G401 (cell line): ENCODE measurements at places on chromosomes 5 and 9.
A peak's percentile ranks its signal among the peaks of the same experiment; 100 is the strongest.

- DNase-seq, result no peak
Measured at GRCh38 chr5:72436796-72437471, 70.3 kb downstream of the ZNF366 start.

- peak; percentile 87 for DNase-seq
Measured at GRCh38 chr5:1507457-1507856, 16.3 kb downstream of the LPCAT1 start.

GRCh38 chr5:61438298-61438970 lies 106.4 kb downstream of the ZSWIM6 start:
- DNase-seq, result no peak

DNA sequence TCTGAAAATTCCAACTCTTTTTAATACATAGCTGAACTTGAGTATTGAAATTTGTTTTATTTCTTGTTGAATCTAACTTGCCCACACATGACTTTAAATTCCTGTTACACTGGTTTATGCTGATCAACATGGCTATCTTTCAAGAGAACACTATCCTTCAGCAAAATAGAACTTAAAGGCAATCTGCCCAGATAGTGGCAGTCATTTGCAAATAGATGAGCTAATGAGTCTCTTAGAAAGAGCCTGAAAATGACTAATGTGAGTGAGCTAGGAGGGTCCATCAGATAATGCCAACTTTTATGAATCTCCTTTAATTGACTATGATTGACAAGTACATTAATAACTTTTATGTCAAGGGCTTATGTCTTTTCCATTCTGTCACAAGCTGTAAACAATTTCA lies 1360.8 kb upstream of the C9orf72 start:
- DNase-seq, result no peak

DNA sequence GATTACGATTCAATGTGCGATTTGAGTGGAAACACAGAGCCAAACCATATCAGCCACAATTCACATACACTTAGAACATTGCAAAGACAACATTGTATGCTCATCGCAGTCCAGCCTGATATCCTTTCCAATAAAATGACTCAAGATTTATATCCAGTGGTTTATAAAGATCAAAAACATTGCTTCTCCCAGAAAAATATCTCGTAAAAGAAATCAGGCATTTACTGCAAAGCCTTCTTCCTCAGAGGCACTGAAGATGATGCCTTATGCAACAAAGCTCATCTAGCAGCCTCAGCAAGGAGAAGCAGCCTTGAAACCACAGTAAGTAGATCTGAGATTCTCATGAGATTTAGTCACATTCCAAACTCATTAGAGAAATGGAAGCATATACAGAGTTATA lies 523.8 kb downstream of the ELAVL2 start:
- DNase-seq, result no peak

- no peak for DNase-seq
Measured at GRCh38 chr5:14193496-14193895, 50.4 kb downstream of the TRIO start.

- peak; percentile 24 for DNase-seq
Measured at GRCh38 chr9:91001146-91001611, 199.6 kb downstream of the SYK start.

DNA sequence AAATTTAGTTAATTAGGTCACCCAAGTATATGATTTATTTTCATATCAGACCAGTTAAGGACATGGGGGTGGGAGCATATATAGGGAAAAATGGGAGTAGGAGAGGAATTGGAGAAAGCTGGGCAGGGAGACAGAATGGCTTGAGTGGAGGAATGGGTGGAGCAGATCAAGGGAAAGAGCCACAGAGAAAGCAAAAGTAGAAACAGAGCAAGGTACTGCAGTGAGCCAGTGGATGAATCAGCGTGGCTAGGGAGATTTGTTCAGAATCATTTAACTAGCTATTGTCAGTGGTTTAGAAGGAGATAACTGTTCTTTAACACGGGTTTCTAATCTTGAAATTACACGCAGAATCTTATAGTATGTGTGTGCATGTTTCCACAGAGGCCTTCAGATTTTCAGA lies 37.4 kb downstream of the SNX24 start:
- no peak for DNase-seq

- no peak for DNase-seq
Measured at GRCh38 chr5:1933364-1934055, 50.8 kb upstream of the IRX4 start.

DNA sequence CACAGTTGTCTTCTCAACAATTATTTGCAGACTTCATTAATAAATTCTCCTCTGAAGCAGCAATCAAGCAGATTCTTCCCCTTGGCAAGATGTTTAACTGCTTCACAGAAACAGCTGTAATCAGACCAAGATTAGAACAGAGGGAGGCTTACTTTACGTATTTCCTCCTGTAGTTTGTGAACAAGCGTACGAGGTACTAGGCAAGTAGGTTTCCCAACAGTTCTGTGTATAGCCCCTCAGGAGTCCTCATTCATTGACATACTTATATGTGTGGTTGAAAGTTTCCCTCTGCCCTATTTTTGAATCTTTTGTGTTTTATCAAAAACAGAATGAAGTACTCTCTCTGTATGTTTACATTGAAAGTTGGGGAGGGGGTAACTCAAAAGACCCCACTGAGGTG lies 128.0 kb downstream of the SPATA31D1 start:
- no peak for DNase-seq

DNA sequence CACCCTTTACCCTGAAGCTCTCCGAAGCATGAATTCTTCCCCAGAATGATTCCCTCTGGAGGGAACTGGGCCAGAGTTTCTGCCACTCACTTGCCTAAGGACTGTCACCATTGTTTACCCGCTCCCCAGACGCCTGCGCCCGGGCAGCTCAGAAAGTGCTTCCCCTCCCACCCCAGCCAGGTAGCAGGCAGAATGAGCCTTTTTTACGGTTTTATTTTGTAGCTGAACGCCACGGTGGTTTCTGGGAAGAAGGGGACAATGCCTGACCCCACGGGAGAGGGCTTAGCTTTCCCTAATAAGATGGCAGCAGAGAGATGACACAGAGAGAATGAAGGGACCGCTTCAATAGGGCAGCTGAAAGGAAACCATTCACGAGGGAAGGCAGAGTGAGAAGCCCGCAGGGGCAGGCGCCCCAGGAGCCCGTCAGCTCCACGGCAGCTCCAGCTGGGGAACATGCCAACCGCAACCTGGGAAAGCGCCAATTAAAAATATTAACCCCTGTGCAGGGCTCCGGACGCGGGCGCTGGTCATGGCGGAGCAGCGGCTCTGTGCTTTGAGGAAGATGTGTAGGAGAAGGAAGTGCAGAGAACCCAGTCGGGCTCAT lies 20.4 kb upstream of the NTNG2 start:
- DNase-seq, result peak; percentile 58

- no peak for DNase-seq
Measured at GRCh38 chr5:145500710-145501109, 334.4 kb downstream of the PRELID2 start.

DNA sequence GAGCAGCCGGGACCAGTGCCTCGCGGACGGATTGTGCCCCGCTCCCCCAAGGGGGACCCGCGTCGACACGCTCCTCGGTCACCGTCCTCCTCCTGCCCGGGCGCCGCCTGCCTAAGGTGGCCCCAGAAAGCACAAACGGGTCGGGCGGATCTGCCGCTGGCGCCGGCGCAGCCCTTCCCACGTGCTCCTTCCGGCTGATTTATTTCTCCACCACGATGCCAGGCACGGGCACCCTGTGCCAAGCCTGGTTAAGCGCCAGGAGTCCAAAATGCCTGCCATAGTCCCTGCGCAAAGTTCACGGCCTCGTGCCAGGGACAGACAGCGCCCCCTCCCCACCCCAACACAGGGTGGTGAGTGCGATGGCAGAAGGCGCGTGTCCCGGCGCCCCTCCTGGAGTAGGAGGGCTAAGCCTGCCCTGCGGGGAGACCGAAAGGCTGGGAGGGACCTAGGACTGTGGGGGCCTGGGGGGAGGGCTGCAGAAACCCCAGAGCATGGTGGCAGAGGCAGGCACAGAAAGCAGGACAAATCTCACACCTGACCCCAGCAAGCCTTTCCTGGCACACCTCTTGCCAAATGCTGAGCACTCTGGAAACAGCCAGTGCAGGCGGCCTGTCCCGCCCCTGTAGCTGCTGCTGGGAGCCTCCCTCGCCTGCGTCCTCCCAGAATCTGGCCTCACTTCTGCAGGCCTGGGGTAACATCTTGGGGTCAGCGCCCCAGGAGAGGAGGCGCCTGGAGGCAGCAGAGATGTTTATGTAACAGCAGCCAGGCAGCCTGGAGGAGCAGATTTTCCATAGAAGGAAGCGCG lies 1.1 kb upstream of the NOTCH1 start:
- no peak for DNase-seq

DNA sequence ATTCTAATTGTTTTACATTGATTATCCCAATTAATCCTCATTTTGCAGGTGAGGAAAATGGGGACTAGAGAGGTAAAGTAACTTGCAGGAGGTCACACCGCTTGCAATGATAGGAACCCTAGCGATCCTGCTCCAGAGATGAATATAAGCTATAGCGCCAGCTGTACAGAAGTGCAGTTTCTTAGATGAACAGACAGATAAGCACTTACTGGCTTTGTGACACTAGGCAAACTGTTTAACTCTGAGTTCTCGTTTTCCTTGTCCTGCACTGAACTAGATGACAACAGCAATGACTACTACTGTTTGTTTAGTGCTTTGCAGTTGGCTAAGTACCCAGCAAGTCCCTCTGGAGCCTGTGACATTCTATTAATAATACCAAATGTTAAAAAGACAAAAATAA lies 11.1 kb downstream of the LHX6 start:
- DNase-seq, result no peak

DNA sequence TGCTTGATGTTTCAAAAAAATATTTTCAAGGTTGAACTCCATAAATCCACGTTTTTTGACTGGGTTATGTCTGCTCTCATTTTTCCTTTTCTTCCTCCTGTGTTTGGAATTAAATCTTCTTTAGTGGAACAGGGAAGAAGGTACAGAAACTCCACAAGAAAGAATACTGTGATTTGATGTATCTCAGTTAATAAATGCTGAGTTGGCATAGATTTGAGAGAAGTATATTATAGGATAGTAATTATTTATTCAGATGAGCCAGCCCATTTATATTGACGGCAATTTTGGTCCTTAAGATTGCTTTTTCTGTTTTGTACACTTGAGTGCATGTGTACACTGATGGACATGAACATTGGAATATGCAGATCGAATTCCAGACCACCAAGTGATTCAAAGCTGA lies 481.4 kb downstream of the PSAT1 start:
- DNase-seq, result no peak

GRCh38 chr5:131423056-131423455 lies 159.2 kb downstream of the CDC42SE2 start:
- peak; percentile 22 for DNase-seq

DNA sequence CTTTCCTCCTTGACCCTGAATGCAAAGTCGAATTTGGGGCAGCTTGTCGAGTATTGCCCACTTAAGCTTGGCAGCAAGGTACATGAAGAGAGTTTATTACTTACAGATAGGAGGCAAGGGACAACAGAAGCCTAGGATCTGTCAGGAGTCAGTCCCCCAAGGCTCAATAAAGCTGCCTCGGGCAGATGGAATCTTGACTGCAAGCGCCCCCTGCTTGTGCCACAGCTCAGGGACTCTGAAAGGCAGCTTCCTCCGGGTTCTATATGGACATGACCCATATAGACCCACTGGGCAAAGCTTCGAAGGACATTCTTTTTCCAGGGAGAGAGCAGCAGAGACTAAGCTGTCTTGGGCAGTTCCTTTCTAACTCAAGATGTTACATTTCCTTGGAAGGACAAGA lies 971.5 kb downstream of the EFNA5 start:
- DNase-seq, result no peak

- no peak for DNase-seq
Measured at GRCh38 chr5:130526708-130527107, 622.4 kb downstream of the CHSY3 start.

DNA sequence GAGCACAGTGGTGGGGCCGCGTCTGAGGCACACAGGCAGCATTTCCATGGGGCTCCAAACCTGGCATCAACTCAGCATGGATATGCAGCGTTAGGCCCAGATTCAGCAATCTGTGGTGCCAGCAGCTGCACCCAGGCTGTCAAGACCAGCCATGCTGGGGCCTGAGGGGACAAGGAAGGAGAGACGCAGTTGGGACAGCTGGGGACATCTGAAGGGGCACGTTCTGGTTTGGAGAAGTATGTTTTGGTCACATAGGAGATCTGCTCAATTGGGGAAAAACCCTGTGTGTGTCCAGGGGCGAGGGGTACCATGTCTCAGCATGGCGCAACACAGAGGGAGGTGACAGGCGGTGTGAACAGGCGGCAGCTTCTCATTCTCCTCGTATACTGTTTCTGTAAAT lies 66.6 kb upstream of the ECM2 start:
- DNase-seq, result no peak

DNA sequence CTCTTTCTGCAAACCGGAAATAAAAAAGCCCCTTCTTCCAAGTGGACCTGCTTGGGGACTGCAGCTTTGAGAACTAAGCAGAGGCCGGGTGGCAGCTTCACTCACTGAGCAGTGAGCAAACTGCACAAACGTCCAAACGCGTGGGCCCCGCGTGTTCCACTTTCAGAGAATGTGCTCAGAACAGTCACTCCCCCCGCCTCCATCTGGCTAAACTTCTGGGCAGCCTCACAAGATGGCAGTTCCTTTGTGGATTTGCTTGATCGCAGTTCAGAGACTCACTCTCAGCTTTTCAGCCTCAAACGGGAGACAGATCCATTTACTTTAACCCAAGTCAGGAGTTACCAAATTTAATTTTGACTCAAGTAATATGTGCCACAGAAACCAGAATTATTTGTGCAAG lies 216.6 kb downstream of the TLE1 start:
- DNase-seq, result no peak

- peak; percentile 81 for DNase-seq
Measured at GRCh38 chr9:121686930-121687541, 35.6 kb downstream of the DAB2IP start.

DNA sequence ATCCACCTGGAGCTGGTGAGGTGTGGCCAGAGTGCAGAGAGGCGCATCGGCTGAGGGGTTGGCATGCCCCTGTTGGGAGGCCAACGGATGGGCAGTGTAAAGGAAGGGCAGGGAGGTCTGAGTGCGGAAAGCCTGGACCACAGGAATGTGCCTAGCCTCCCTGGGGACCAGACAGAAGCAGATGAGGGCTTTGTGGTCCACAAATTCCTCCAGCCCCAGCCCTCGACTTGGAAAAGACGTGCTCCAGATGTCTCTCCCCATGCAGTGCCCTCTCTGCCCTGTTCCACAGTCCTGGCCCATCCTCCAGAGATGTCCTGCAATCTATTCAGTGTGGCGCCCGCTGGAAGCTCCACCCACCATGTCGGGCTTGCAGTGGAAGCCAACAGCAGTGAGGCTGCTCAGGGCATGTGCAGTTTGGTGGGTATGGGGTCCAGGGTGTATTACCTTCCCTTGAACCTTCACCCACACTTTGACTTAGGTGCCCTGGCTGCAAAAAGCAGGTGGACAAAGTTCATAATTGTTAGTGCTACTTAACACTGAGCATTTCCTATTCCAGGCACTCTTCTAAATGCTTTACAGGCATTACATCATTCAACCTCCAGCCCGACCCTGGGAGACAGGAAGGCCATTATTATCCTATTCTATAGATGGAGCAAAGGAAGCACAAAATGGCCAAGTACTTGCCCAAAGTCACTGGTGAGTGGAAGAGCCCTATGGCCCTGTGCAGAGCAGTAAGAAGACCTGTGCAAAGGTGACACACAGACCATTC lies 120.2 kb upstream of the SLC25A48 start:
- DNase-seq, result no peak

- DNase-seq, result peak; percentile 27
Measured at GRCh38 chr5:77844373-77844622, 68.2 kb upstream of the TBCA start.
